ENCODE measurements at places on chromosomes 1 and 21.

GRCh38 chr1:185956881-185957280 is 222.7 kb downstream of the HMCN1 start:
- no peak for DNase-seq

DNA sequence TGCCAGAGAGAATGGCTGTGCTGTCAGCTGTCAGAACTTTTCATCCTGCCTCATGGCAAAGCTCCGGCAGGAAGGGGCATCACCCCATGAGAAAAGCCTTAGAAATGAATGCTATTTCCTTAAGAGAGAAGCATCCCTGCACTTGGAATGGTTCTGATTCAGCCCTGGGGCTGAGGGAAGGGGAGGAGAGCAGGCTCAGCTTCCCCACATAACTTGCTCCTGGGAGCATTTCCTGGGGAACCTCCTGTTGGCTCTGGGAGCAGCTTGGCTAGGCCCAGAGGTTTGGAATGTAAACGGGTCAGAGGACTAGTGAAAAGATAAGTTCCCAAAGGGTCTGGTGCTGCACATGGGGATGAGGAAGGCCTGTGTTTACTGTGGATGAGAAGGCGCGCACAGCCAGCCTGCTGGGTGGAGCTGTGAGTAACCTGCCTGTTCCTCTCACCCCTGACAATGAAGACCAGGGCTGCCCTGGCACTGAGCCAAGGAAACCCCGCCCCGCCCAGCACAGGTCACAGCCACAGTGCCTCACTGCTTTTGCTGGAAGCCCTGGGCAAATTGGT is 5.0 kb downstream of the PRELP start:
- peak; percentile 82 for DNase-seq

- no peak for DNase-seq
These were observed 207.8 kb upstream of the NRIP1 start for GRCh38 chr21:15272591-15272990.

- DNase-seq: no peak
These were observed 5.5 kb upstream of the ISG20L2 start for GRCh38 chr1:156733989-156734584.

DNA sequence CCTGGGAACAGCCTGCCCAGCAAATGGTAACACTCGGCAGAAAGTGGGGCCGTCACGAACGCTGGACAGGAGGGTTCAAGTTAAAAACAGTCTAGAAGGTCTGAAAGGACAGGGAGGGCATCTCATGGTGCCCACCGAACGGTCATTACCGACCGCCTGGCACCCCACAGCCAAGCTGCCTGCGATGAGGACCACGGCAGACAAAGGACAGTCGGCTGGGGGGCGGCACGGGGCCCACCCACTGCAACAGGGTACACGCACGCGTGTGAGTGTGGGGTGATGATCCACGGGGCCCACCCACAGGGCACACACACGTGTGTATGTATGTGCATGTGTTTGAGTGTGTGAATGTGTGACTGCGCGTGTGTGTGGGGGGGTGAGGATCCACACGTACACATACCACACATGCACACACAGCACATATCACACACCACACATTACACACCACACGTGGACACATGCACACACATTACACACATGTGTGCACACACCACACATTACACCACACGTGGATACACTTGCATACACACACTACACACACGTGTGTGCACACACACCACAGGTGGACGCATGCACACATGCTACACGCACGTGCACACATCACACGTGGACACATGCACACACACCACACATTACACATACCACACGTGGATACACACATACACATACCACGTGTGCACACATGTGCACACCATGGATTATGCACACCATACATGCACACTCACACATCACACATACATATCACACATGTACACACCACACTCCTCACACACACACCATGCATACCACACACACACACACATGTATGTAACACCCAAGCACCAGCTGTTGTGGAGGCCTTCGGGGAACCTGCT is 63.2 kb downstream of the SLC19A1 start:
- no peak for DNase-seq

GRCh38 chr1:180785291-180785690 is 127.4 kb upstream of the KIAA1614 start:
- no peak for DNase-seq

- DNase-seq: no peak
These were observed 52.1 kb upstream of the CSF3R start for GRCh38 chr1:36534711-36535412.

DNA sequence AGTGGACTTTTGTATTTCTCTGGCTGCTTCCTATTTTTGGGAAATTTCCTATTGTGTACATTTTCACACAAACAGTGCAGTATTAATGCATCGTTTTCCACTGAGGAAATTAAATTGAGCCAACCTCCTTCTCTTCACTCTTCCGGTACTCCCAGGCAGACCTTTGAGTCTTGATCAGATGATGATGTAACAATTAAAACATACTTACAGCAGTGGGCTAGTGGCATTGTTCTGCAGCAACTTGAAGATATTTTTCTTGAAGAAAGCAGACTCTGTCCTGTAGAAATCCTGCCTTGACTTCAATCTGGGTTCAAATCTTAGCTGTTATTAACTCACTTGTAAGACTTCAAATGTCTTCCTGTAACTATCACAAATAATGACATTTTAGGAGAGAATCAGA is 19.0 kb upstream of the TMEM200B start:
- DNase-seq: no peak

DNA sequence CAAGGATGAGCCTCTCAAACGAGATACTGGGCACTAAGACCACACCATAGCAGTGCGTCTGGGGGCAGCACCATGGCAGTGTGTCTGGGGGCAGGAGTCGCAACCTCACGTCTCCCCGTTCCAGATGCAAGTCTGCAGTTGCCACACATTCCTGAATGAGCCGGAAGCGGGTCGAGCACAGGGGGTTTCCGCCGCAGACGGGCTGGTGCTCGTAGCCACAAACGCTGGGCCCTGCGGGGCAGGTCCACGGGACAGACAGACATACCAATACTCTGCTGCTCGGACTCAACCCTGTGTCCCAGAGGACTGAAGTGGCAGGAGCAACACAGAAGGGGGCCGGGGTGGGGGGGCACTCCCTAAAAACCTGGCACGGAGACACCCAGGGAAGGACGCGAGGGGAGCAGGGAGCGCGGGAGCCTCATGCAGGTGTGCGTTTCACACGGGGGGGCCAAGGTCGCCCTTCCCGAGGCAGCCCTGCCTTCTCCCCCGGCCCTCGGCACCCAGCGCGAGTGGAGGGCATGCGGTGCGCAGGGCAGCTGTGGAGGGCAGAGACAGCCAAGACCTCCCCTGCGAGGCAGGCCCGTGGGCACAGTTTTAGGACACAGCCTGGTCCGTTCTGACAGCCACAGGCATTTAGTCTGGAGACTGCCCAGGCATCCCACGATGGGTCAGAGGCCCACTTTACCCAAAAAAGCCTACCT is 24.5 kb downstream of the PTTG1IP start:
- DNase-seq: no peak

DNA sequence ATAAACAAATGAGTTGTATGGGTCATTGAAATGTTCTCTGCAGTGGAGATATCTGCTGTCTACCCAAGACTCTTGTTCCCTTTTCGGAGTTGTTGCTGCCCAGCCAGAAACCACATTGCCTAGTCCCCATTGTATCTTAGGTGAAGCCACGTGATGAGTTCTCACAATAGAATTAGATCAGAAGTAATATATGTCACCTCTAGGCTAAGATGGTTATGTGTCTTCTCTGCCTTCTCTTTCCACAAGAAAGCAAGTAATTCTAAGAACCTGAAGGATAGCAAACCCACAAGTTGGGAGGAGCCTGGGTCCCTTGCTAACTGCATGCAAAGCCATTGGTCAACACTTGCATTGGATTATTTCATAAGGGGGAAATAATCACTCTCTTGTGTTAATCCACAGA is 76.6 kb downstream of the ADCY10 start:
- DNase-seq: no peak

- DNase-seq: no peak
These were observed 2.2 kb downstream of the TCEA3 start for GRCh38 chr1:23422241-23422877.

DNA sequence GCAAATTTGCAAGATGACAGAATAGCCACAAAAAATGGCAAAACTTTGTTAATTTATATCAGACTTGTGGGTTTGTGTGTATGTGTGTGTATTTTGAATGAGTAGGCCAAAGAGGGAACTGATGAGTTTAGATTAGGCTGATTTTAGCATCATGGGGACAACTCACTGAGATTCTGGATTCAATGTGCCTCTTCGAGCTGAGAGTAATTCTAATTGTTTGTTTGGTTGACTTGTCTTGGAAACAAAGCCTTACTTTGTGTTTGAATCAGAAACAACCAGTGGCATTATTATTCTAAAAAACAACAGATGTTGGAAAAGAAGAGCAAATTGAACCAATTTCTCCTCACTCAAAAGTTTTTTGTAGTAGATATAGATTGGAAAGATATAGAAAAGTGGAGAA is 40.5 kb upstream of the C21orf91 start:
- DNase-seq: no peak

GRCh38 chr1:6517435-6517851 is 26.0 kb upstream of the PLEKHG5 start:
- no peak for DNase-seq

- DNase-seq: no peak
These were observed 47.2 kb upstream of the RASAL2 start for GRCh38 chr1:178046591-178047270.

- no peak for DNase-seq
These were observed 378.4 kb upstream of the RUNX1 start for GRCh38 chr21:35427320-35428000.

DNA sequence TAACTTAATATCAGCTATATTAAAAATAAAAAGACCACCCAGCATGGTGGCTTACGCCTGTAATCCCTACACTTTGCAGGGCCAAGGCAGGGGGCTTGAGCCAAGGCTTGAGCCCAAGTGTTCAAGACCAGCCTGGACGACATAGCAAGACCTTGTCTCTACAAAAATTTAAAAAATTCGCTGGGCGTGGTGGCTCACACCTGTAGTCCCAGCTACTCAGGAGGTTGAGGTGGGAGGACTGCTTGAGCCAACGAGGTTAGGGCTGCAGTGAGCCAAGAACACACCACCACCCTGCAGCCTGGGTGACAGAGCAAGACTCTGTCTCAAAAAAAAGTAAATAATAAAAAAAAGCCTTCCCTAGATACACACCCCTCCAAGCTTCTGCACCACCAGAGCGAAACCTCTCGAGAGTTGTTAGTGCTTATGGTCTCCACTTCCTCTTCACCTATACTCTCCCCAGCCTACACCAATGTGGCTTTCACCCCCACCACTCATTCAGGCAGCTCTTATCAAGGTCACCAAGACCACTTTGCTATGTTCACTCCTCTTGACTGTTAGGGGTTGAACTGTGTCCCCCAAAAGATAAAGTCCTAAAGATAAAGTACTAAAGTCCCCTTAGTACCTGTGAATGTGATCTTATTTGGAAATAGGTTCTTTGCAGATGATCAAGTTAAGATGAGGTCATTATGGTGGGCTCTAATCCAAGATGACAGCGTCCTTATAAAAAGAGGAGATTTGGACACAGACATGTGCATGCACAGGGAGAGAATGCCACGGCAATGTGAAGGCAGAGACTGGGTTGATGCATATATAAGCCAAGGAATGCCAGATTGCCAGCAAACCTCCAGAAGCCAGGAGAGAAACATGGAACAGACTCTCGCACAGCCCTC is 6.8 kb upstream of the PPP1R15B start:
- DNase-seq: no peak

GRCh38 chr1:209838537-209838936 is 10.8 kb downstream of the UTP25 start:
- DNase-seq: no peak

DNA sequence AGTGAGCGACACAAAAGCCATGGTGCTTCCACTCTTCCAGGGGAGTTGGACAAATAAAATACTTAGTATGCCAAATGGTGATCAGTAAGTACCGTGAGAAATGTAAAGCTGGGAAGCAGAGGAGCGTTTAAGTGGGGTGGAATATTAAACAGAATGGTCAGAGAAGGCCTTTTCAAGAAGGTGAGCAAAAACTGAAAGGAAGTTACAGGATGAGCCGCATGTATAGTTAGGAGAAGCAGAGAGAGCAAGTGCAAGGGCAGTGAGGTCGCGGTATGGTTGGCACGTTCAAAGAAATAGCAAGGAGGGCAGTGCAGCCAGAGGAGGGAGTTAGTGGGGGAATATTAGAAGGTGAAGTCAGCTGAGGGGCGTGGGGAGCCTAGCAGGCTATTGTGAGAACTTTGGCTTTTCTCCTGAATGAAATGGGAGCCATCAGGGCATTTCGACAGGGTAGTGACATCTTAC is 748 bp upstream of the ATP6V0B start:
- DNase-seq: no peak

GRCh38 chr1:159839116-159839849 is 12.6 kb downstream of the SLAMF8 start:
- no peak for DNase-seq

- DNase-seq: no peak
These were observed 262.8 kb downstream of the RWDD3 start for GRCh38 chr1:95496773-95497172.

GRCh38 chr1:108882837-108883236 is 6.1 kb downstream of the GPSM2 start:
- DNase-seq: no peak

GRCh38 chr1:100313382-100313781 is 38.9 kb upstream of the CDC14A start:
- DNase-seq: no peak

DNA sequence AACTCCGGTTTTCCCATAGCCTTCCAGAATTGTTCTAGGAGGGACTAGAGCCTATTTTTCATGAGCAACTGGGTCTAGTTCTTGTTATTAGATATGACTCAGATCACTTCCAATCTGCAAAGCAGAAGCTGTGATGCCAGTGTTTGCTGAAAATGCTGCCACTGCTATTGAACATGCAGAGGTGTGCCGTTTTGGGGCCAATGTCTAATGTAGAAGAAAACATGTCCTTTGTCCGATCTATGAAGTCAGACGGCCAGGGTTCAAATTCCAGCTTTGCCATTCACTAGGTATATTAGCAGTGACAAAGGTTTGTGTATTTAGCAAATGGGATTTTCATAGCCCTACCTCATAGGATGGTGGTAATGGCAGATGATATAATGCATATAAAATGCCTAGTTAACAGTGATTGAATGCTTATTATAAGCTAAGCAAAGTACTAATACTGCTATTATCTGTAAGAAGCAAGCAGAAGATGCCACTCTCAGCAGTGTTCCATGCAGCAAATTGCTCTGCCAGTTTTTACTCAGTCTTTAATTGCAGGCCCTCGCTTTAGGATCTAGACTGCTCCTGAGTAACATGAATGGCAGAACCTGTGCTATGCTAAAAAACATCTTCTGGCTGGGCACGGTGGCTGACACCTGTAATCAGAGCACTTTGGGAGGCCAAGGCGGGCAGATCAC is 40.1 kb upstream of the CXADR start:
- DNase-seq: no peak

DNA sequence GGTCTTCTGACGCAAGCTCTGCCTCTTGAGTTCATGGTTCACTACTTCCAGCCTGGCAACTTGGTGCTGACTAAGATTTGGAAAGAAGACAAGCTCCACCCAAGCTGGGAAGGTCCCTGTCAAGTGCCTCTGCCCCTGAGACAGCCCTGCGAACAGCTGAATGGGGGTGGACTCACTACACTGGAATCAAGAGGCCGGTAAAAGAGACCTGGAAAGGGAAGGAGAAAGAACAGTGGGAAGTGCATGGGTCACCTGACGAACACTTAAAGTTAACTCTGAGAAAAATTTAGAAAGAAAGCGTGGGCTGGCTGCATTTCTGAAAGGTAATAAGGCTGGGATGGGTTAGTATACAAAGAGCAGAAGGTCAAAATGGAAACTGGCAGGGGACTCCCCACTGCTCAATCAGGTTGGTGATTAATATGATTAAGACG is 26.1 kb upstream of the ZNF496 start:
- DNase-seq: no peak

- DNase-seq: no peak
These were observed 53.5 kb downstream of the LPAR3 start for GRCh38 chr1:84839544-84839943.

Measured in amniotic stem cell (primary cell).